Pulmonary artery endothelial cell (primary cell): ENCODE measurements at places on chromosomes 13 and 19.

DNA sequence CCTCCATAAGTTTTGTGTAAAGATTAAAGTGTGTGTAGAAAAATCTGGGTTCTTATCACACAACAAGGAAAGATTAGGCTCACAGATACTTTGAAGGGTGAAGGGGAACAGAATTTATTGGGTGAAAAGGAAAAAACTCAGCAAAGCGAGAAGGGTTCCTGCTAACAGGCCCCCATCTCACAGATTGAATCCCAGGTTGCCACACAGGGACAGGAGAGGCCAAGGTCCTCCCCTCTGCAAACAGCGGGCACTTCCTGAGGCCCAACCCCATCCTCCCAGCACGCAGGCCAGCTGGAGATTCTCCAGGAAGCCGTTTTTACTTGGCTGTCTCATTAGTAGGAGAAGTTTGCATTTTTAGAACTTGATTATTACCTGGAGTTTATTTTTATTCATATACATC, 15.2 kb upstream of the ERCC5 start:
- no peak for DNase-seq

DNA sequence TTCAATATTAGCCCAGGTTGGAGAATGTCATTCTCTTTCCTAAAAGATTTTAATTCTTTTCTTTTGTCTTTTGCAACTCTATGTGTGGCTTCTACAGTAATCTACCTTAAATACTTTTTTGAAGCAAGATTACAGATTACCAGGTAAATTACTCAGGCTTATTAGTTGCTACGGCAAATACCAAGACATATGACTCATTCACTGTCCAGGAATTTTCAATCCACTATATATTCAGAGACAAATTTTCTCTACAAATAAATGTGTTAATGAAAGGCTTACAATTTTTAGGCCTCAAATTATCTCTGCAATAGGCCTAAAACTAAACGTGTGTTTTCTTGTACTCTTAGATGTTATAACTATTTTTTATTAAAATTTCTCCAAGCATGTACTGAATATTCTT, 631.3 kb downstream of the DIAPH3 start:
- no peak for DNase-seq

- peak; percentile 4 for DNase-seq
These were observed 159.5 kb downstream of the KDM4B start for GRCh38 chr19:5128251-5128935.

DNA sequence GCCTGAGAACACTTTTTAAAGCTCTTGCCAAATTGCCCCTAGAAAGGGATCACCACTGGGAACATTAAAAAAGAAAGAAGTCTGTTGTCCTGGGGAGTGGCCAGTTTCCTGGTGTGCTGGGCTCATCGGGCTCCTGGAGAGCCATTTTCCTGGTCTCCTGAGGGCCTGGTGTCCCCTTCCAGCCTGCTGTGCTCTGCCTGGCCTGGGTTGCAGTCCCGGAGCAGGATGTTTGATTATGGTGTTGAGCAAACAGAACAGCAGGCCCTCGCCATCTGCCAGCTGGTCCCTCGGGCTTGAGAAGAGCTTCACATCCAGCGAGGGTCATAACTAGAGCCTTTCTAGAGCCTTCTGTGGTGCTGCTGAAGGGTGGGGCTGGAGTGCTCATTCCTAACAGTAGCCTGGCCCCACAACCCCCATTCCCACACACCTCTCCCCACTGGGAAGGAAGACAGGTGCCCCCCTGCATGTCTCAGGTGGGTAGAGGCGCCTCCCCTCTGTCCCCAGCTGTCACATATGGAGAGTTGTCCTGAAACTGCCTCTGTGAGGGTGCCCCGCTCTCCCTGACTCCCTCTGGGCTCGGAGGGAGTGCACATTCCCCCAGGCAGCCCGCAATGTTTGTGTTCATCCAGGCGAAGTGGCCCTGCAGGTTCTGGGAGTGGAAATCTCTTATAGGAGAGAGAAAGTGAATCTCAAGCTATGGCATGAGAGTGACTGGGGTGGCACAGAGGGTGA, 151.1 kb downstream of the SIPA1L3 start:
- no peak for DNase-seq

DNA sequence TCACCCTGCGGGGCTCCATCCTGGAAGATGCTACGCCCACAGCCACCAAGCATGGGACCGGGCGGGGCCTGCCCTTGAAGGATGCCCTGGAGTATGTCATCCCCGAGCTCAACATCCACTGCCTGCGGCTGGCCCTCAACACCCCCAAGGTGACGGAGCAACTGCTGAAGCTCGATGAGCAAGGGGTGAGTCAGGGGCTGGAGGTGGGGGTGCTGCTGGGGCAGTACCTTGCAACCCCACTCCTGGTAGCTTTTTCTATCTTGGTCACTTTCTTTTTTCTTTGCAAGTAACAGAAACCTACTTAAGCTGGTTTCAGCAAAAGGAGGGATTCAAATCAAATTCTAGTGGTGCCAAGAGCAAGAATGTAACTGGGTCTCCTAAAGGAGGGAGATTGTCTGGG, 124.1 kb downstream of the DPF1 start:
- DNase-seq, result no peak
